ENCODE measurements at places on chromosomes 16 and 17.

DNA sequence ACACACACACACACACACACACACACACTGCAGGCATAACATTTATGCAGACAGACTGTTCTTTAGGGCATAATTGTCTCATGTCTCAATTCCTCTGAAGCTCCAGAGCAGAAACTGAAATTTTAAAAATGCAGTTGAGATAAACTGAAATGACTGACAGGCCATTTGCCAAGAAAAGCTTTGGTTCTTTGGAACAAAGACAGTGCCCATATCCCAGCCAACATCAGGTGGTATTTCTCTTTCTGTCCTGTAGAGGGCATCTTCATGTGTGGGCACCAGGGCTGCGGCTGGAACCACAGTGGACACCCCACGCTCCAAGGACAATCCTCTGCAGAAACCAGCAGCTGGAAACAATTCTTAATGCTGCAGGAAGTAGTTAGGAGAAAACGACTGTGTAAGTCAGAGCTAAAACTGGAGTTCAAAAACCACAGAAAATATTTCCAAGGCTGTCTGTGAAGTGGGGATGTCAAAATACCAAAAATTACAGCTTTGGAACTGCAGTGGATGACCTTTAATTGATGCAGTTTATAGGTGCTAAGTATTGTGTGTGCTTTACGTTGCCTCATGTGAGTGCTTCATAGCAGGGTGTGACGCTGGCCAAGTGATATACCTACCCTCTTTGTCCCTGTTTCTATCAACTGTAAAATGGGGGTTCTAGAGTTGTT lies 10.6 kb upstream of the MEFV start:
- no peak for DNase-seq

DNA sequence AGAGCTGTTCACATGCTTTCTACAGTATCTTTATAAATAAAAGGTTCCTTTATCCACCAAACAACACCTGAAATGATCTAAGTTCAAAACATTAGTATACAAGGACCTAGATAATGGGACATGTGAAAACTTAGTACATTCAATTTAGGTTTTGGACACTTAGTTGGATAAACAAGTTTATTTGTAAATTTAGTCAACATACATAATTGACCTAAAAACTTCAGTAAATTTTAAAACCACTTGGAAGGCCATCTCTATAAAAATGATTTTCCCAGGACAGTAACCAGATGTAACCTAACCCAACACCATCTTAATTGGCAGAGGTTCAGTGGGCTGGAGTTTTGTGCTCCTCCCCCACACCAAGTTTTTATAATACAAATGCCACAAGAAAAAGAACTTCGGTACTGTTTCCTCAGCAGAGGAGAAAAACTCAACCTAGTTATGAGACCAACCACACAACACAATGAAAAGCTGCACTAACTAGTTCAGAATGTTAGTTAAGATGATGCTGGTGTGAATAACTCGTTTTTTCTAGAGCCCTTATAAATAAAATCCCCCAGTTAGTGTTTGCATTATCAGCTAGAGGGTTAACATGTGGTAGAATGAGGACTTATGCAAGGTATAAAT lies 7.2 kb upstream of the UNK start:
- no peak for DNase-seq

GRCh38 chr16:528111-529011 lies 849 bp downstream of the CAPN15 start:
- DNase-seq, result peak; percentile 69

- no peak for DNase-seq
These were observed 31.1 kb downstream of the RPH3AL start for GRCh38 chr17:321386-321941.

DNA sequence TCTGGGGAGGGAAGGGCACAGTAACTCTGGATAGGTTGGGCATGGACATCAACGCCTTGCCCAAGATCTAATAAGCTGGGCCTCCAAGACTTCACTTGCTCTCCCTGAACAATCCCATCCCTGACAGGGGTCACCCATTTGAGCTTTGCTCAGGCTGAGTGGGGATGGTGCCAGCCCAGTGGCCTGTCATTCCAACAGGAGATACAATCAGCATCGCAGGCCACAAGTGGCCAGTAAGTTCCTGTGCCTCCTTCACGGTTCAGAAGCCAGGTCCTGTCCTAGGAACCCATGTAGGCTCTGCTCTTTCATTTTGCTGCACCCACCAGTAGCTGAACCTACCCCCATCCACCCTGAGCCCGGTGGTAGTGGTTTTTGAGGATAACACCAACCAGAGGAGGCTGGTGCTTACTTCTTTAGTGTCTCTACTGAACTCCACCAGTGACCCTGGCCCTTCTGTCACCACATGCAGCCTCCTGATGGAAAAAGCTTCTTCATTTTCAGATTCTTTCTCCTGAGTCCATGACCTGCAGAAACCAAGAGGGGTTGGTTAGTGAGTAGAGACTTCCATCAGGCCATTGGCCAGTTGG lies 14.9 kb downstream of the PLEKHG4 start:
- DNase-seq, result no peak

DNA sequence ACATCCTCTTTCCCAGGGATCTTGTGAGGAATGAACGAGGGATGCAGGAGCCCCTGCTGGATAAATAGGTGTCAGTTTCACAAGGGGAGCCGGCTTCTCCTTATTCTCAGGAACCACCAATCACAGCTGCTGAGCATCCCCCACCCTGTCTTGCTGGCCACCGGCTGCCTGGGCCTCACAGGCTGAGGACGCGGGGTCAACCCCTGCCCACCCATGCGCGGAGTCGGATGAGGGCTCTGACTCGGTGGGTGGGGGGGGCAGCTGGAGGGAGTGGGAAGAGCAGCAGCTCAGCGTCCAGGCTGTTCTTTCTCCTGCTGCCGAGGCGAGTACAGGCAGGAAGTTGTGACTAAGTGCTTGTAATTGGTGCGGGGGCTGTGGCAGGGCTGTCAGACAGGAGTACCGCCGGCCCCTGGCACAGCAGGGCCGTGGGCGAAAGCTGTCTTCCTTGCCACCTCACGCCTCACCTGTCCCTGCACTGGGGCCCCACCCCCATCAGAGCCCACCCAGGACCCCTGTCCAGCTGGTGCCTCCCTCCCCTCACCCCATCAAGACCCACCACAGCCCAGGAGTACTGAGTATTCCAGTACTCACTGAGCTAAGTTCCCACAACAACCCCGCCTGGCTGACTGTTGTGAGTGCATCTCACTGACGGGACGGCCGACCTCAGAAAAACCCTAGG lies 11.0 kb upstream of the DPEP1 start:
- peak; percentile 70 for DNase-seq

- no peak for DNase-seq
These were observed 30.1 kb downstream of the NDEL1 start for GRCh38 chr17:8465759-8466158.

- DNase-seq, result no peak
These were observed 480.4 kb downstream of the CDH8 start for GRCh38 chr16:61555718-61556441.

- no peak for DNase-seq
These were observed 2.1 kb downstream of the P2RX5 start for GRCh38 chr17:3693829-3694231.

DNA sequence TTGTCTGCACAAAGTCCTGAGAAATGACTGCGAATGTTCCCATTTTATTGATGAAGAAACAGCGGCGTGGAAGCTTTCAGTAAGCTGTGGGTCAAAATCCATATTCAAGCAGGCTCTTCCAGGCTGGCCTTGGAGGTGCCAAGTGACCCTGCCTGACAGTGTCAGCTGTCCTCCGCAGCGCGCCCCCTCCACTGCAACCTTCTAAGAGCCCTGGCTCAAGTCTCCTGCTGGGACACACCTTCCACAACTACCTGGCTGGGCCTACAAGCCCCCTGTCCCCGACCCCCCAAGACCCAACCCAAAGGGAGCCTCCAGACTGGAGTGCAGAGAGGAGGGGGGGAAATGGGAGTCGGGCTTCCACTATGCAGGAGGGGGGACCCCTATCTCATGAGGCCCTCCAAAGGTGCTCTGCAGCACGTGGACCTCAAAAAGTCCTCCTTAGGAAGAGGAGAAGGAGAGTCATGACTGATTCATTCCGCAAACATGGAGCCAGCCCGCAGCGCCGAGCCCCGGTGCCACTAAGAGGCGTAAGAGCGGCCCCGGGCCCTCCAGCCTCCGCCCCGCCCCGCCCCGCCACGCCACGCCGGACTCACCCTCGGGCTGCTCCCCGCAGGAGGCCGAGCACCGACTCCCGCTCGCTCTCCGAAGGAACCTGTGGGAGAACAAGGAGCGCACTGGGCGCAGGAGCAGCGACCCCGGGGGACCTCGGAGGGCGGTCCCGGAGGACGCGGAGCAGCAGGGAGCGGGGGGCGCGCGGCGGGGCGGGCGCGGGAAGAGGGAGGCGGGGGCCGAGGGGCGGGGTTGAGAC lies 574 bp downstream of the MPP3 start:
- peak; percentile 7 for DNase-seq

GRCh38 chr17:28412099-28412498 lies 6.1 kb upstream of the SLC46A1 start:
- DNase-seq, result no peak

GRCh38 chr16:2786061-2786825 lies 1.1 kb downstream of the PRSS33 start:
- DNase-seq, result no peak

- peak; percentile 20 for DNase-seq
These were observed 913 bp downstream of the SLC13A5 start for GRCh38 chr17:6712058-6712853.

DNA sequence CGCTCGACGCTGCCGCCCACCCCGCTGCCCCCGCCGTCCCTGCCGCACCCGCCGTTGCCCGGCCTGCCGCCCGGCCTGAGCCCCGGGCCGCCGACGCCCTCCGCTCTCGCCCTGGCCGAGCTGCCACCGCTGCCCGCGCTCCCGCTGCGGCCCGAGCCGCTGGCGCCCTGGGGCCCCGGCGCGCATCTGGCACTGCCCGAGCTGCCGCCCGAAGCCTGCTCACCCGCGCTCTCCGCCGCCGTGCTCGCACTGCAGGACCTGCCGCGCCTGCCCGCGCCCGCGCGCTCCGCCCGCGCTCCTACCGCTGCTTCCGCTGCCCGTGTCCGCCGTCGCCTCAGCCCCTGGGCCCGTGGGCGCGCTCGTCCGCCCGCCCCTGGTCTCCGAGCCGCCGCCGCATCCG lies 8.4 kb upstream of the CLDN9 start:
- DNase-seq, result peak; percentile 77

- no peak for DNase-seq
These were observed 127.2 kb downstream of the AXIN2 start for GRCh38 chr17:65434251-65434650.

- DNase-seq, result no peak
These were observed 9.9 kb downstream of the C17orf100 start for GRCh38 chr17:6661464-6661848.

DNA sequence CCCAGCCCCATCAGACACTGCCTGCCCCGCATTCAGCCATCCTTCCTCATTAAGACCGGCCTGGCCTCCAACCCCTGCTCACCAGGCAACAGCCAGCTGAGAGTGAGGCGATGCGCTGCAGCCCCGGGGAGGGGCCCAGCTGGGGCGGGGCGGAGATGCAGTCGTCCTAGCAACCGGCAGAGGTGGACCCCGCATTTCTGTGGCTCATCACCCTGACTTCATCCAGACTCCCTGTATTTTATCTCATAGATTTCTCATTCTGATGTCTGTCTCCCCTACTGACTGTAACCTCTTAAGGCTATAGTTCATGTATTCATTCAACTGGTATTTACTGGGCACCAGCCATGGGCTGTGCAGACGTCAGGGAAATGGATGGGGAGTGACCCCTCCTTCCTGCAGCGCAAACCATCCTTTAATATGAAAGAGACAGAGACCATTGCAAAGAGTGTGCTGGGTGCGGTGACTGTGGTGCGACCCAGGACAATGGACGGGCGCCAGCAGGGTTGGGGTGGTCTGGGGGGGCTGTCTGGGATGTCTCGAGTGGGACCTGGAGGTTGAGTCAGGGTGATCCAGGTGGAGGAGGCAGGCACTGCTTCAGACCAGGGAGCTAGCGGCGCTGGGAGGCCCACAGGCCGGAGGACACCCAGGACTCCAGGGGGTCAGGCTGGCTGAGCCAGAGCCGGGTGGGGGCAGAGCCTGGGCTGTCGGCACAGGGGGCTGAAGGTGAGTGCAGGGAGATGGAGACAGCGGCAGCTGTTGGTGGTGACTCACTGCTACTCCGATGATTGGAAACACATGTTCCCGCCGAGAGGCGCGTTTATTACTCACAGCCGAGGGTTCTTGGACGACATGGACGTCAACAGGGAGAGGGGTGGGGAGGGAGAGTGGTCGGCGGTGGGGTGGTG lies 10.5 kb upstream of the TIMP2 start:
- DNase-seq, result no peak

- no peak for DNase-seq
These were observed 96.9 kb upstream of the KCNJ16 start for GRCh38 chr17:69978056-69978646.

- no peak for DNase-seq
These were observed 6.6 kb upstream of the KCTD5 start for GRCh38 chr16:2675714-2676113.

GRCh38 chr17:21250854-21251253 lies 2.4 kb downstream of the NATD1 start:
- no peak for DNase-seq

DNA sequence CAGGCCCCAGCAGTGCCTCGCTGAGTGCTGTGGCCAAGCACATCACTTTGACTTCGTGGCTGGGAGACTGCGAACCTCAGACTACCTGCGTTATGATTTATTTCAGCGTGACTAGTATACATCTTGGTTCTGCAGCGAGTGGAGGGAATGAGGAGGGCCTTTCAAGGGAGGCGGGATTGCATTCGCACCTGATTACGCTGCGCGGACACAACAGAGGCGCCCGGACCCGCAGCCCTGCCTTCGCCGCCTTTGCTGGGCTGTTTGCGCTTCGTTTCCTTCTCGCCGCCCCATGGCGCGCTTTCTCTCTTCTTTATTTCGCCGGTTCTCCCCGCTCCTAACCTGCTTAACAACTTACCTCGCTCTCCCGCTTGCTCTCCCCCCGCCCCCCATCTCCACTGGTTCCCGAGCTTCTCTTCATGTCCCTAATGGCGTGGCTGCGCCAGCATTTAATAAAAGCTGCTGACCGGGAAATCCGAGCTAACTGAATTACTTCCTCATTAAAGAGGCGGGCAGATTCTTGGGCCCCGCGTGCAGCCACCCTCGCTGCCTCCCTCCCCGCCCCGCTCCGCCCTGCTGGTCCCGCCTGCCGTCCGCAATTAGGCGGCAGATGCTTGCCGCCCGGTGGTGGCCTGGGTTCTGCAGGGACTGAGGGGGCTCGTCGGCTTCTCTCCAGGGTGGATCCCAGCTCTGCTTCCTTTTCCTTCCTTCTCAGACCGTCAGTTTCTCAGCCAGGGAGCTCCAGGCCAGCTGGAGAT lies 257.6 kb upstream of the SDK2 start:
- DNase-seq, result peak; percentile 71
